ENCODE measurements at places on chromosomes 7 and 10. TPM values are rescaled to one million over a fixed set of nuclear protein-coding genes. Genes with fewer than 3 reads are reported as not detected.

- H3K27me3 ChIP-seq, result no peaks in the 10 kb centered on the region
- H3K4me3 ChIP-seq, result no peak overlapping the region
- H3K4me1 ChIP-seq, result peaks cover 55% of the 10 kb centered on the region
- peak overlapping the region; percentile 97 for H3K27ac ChIP-seq
Observed at GRCh38 chr7:135761751-135762488, 13.3 kb upstream of the FAM180A start.

- H3K27me3 ChIP-seq, result no peaks in the 10 kb centered on the region
- no peak overlapping the region for H3K27ac ChIP-seq
- H3K4me1 ChIP-seq, result no peaks in the 10 kb centered on the region
Observed at GRCh38 chr7:28369523-28369922, 42.8 kb upstream of the CREB5 start.

DNA sequence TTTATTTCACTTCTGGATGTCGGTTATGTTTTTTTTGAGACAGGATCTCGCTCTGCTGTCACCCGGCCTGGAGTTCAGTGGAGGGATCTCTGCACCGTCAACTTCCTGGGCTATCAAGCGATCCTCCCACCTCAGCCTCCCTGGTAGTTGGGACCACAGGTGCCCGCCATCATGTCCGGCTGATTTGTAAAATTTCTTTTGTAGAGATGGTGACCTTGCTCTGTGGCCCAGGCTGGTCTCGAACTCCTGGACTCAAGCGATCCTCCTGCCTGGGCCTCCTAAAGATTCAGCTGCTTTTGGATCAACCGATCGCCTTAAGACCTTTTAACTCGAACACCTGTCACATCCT lies 606 bp upstream of the RABGEF1 start:
- DNase-seq, result no peak
- H3K4me1 ChIP-seq, result peaks cover 32% of the 10 kb centered on the region
- H3K4me3 ChIP-seq, result peak overlapping the region; percentile 90
- H3K36me3 ChIP-seq, result peaks cover 8% of the 10 kb centered on the region

- no peak overlapping the region for H3K27ac ChIP-seq
- no peak for DNase-seq
- H3K4me3 ChIP-seq, result no peak overlapping the region
Observed at GRCh38 chr10:66214721-66215404, 711.0 kb upstream of the LRRTM3 start.

DNA sequence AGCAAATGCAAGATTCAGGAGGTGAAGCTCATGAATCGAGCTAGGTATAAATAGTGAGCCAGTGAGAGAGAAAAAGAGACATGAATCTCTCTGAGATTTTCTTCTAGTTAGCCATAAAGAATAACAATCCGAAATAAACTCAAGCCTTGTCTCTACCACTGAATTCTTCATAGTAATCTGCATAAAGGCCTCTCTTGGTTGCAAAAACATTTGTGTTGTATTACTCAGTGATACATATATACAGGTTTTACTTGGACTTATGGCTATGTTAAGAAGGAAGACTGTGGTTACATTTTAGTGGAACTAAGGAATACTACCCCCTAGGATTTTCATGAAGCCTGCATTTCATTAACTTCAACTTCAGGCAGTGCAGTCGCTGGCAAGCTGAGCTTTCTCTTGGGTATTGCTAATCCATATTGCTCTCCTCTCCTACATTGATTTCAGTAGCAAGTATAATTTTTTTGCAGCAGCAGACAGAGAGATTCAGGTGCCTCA lies 72.7 kb upstream of the TRIL start:
- H3K4me3 ChIP-seq, result no peak overlapping the region
- peaks cover 15% of the 10 kb centered on the region for H3K36me3 ChIP-seq
- H3K4me1 ChIP-seq, result peaks cover 9% of the 10 kb centered on the region
- no peak overlapping the region for H3K27ac ChIP-seq
- H3K27me3 ChIP-seq, result no peaks in the 10 kb centered on the region

DNA sequence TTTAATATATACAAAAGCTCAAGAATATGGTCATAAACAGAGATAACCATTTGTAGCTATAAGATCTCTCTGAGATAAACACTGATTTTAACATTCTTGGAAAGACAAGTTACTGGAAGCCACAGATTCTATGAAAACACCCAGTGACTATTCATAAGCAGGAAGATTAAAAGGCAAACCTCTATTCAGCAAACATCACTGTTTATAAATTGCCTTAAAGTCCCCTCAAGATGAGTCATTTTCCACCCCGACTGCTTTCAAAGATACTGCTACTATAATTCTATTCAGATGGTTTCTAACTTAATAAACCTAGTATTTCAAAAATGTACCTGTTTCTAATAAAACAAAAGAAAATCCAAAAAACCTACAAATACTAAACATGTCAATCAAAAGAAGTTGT lies 21.0 kb downstream of the TM9SF3 start:
- peaks cover 14% of the 10 kb centered on the region for H3K36me3 ChIP-seq
- peaks cover 24% of the 10 kb centered on the region for H3K4me1 ChIP-seq
- no peak for DNase-seq
- H3K27me3 ChIP-seq, result no peaks in the 10 kb centered on the region
- no peak overlapping the region for H3K27ac ChIP-seq

- H3K4me1 ChIP-seq, result no peaks in the 10 kb centered on the region
- peaks cover 11% of the 10 kb centered on the region for H3K36me3 ChIP-seq
- DNase-seq, result no peak
- H3K27me3 ChIP-seq, result no peaks in the 10 kb centered on the region
Observed at GRCh38 chr10:101616415-101617101, 28.4 kb downstream of the DPCD start.

GRCh38 chr7:48052748-48053147 lies 17.4 kb downstream of the C7orf57 start:
- no peaks in the 10 kb centered on the region for H3K4me1 ChIP-seq
- no peak overlapping the region for H3K4me3 ChIP-seq
- DNase-seq, result no peak
- no peaks in the 10 kb centered on the region for H3K27me3 ChIP-seq
- peaks cover 3% of the 10 kb centered on the region for H3K36me3 ChIP-seq

GRCh38 chr7:132771301-132771730 lies 195.0 kb upstream of the PLXNA4 start:
- DNase-seq, result no peak
- H3K27ac ChIP-seq, result no peak overlapping the region
- no peak overlapping the region for H3K4me3 ChIP-seq
- no peaks in the 10 kb centered on the region for H3K36me3 ChIP-seq

DNA sequence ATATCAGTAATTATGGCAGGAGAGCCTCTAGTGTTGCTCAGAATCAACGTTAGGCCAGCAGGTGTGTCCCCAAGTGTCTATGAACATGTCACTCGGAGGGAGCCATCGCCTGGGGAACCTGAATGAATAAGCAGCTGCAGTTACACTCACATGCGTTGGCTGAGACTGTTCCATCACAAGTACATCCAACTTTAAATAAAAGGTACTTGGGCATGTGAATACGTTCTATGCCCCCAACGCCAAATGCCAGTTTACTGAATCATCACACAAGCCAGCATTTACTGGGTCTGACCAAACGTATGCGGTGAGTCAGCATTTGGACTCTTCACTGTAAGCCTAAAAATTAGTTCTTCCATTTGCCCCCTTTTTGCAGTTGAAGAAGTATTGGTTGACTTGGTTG lies 207.6 kb upstream of the PLXNA4 start:
- no peak overlapping the region for H3K4me3 ChIP-seq
- H3K27ac ChIP-seq, result peak overlapping the region; percentile 68
- H3K36me3 ChIP-seq, result peaks cover 4% of the 10 kb centered on the region
- DNase-seq, result no peak
- H3K4me1 ChIP-seq, result peaks cover 15% of the 10 kb centered on the region

DNA sequence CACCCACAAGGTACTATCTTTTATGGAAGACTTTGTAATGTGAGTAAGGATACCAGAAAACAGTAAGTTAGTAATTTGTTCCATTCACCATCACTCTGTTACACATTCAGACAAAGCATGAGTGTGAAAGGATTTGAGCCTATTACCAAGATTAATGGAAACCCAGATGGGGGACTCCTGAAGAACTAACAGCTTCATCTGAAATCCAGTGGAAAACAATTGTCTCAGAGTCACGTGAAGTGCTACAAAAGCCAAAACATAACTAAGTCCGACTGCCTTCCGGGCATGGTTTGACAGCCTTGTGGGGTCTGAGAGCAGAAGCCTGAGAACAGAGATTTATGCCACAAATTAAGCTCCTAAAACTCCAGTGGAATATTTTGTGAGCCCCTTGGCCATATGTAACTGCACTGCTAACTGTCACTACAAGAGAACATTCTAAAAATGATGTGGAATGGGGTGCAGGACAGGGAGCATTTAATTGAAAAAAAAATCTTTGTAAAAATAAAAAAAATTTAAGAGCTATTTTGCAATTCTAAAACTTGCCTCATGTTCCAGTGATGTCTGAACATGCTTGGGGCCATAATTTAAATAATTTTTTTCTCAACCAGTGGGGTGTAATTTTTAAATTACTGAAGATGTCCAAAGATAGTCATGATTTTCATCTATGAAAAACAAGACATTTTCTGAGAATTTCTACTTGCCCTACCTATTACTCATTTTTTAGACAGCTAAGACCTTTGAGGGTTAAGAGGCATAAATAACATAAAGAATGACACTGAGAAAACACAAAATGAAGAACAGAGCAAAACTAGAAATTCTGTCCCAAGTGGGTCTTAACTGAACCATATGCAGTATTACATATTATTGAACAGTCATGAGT lies 555.0 kb downstream of the INHBA start:
- peaks cover 19% of the 10 kb centered on the region for H3K4me1 ChIP-seq
- no peaks in the 10 kb centered on the region for H3K27me3 ChIP-seq
- H3K36me3 ChIP-seq, result no peaks in the 10 kb centered on the region
- H3K4me3 ChIP-seq, result no peak overlapping the region
- H3K27ac ChIP-seq, result no peak overlapping the region
- no peak for DNase-seq

DNA sequence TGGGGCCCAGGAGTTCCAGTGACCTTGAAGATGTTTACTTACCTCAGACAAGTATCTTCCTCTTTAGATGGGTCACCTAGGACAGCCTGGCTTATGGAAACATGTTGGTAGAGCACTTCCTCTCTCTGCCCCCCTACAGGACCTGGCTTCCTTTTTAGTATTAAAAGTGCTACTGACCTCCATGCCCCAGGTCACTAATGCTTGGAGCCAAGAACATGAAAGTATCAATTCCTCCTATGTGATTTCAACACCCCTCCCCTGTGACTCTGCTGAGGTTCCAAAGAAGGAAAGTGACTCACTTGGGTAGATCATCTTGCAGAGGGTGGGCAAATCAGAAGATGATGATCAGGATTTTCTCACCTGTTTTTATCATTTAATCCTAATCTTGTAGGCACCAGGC lies 125.3 kb upstream of the CCDC6 start:
- no peak overlapping the region for H3K4me3 ChIP-seq
- H3K36me3 ChIP-seq, result no peaks in the 10 kb centered on the region
- peaks cover 4% of the 10 kb centered on the region for H3K4me1 ChIP-seq
- no peaks in the 10 kb centered on the region for H3K27me3 ChIP-seq
- no peak overlapping the region for H3K27ac ChIP-seq

GRCh38 chr7:140881507-140882228 lies 43.1 kb downstream of the BRAF start:
- no peaks in the 10 kb centered on the region for H3K36me3 ChIP-seq
- no peaks in the 10 kb centered on the region for H3K27me3 ChIP-seq
- no peak for DNase-seq
- no peak overlapping the region for H3K27ac ChIP-seq
- H3K4me1 ChIP-seq, result peaks cover 14% of the 10 kb centered on the region
- no peak overlapping the region for H3K4me3 ChIP-seq

DNA sequence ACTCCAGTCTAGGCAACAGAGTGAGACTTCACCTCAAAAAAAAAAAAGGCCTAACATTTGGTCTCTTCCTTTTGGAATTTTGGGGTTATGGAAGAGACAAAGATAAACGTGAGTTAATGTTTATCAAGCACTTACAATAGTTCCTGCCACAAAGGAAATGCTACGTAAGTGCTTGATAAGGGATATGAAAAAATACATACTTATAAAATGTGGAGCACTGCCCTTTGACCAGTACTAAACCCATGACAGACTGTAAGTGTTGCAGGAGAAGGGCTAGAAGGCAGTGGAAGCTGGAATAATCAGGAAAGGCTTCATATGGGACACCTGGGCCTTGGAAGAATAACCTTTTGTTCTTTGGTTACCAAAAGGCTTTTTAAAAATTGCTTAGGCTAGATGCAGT lies 25.5 kb downstream of the TMEM248 start:
- no peak overlapping the region for H3K4me3 ChIP-seq
- peaks cover 27% of the 10 kb centered on the region for H3K36me3 ChIP-seq
- no peaks in the 10 kb centered on the region for H3K27me3 ChIP-seq
- no peak for DNase-seq

GRCh38 chr10:48792687-48793096 lies 108.0 kb downstream of the WDFY4 start:
- no peak for DNase-seq
- H3K4me3 ChIP-seq, result no peak overlapping the region
- H3K36me3 ChIP-seq, result no peaks in the 10 kb centered on the region
- no peak overlapping the region for H3K27ac ChIP-seq

DNA sequence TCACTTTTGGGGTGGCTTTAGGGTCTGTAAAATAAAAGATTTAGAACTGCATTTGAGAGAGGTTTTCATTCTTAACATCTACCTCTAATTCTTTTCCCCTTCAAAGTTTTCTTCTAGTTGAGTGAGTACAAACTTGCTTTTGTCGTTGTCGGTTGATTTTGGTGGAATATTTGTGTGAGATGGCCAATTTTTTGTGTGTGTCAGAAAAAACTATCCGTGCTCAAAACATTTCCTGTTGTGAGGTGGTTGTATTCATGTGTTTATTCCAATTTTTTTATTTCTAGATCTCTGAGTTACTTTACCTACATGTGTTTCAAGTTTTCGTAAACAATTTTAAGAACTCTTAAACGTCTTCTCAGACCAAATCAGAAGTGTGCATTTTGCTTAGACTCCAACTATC lies 1.6 kb downstream of the AHR start:
- H3K4me1 ChIP-seq, result peaks cover 32% of the 10 kb centered on the region
- no peaks in the 10 kb centered on the region for H3K27me3 ChIP-seq
- peak overlapping the region; percentile 89 for H3K4me3 ChIP-seq
- peaks cover 3% of the 10 kb centered on the region for H3K36me3 ChIP-seq
- peak overlapping the region; percentile 92 for H3K27ac ChIP-seq
- no peak for DNase-seq

GRCh38 chr10:70726909-70727495 lies 54.7 kb downstream of the ADAMTS14 start:
- DNase-seq, result peak; percentile 65
- peaks cover 16% of the 10 kb centered on the region for H3K4me1 ChIP-seq
- H3K27ac ChIP-seq, result no peak overlapping the region
- peaks cover 4% of the 10 kb centered on the region for H3K36me3 ChIP-seq

GRCh38 chr7:107387128-107387527 lies 82.7 kb upstream of the GPR22 start:
- peak; percentile 88 for DNase-seq
- no peaks in the 10 kb centered on the region for H3K27me3 ChIP-seq
- H3K27ac ChIP-seq, result peak overlapping the region; percentile 98
- peak overlapping the region; percentile 49 for H3K4me3 ChIP-seq

PTPRN2 gene
- total RNA-seq, result 0.36 TPM

FAM13C gene
- 5.9 TPM for total RNA-seq

PNLIPRP3 gene
- total RNA-seq, result not detected

NPTX2 gene
- 1.4 TPM for total RNA-seq

KCND2 gene
- not detected for total RNA-seq

SPOCK2 gene
- total RNA-seq, result 0.32 TPM

SH2D4B gene
- total RNA-seq, result not detected
